NCI-H510A treated with DMSO at 0.1 percent for 48 hours (cell line): ENCODE measurements at places on chromosomes 7 and 10.

GRCh38 chr10:22230158-22230833, 12.5 kb upstream of the EBLN1 start:
- DNase-seq, result peak; percentile 63

- DNase-seq, result no peak
Observed at GRCh38 chr10:48199580-48200377, 74.7 kb downstream of the FRMPD2 start.

GRCh38 chr7:156606691-156607331, 33.8 kb upstream of the RNF32 start:
- DNase-seq, result no peak

DNA sequence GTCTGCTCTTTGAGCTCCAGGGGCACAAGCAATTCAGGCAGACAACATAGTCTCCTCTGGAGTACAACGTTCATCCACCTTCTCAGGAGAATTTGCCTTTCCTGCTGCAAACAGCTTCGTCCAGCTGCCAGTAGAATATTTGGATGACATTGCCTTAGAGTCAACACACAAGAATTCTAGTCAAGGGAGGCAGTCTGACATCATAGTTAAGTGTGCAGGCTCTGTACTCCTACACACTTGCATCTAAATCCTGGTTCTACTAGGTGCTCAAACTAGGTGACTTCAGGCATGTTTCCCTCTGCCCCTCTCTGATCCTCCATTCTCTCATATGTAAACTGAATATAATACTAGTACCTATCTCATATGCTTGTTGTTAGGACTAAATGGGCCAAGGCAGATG, 314.8 kb downstream of the HPSE2 start:
- no peak for DNase-seq

DNA sequence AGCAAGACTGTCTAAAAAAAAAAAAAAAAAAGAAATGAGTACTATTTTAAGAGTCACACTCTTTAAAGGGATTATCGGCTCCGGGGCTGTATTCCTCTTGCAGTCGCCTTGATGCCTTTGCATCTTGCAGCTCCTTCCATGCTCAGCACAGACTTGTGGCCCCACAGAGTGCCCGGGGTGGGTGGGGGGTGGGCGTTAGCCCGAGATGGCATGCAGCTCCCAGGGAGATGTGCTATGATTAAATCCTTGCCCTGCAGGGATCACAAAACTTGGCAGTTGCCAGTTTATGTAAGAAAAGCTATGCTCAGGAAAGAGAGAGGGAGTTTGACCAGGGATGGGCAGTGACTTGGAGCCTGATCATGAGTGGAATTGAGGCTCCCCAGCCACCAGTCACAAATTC, 81.9 kb downstream of the CCDC3 start:
- no peak for DNase-seq

DNA sequence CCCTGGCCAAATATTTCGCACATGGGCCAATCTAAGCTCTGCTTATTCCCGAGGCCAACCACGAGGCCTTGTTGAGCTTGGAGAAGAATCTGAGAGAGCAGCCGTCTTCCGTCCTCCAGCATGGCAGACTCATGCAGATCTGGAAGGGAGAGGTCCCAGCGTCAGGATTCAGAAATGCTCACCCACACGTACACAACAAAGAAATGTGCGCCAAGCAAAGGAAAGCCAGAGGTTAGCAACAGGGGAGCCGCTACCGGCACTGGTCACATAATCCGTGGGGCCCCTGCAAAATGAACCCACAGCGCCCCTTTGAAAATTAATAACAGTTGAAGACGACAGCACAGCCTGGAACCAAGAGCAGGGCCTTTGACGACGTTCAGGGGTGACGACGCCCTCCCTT, 25.4 kb upstream of the PRKAG2 start:
- no peak for DNase-seq

DNA sequence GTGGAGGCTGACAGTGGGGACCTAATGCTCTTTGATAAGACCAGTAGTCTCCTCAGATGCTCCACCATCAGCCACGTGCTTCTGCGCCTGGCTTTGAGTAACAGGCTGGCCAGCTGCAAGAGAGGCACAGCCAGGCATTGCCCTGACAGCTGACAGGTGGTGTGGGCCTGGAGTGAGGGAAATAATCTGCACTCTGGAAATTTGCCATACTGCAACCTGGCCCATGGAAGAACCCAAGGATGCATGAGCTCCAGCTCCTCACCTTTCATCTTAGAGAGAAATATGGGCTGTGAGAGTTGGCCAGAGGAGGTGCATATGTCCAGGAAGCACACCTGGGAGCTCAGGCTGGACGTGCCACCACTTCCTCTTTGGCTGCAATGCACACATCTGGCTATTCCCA, 118.9 kb downstream of the PLXDC2 start:
- DNase-seq, result no peak

GRCh38 chr10:91909117-91909677, at the start of gene FGFBP3:
Gene FGFBP3, minus strand, starts transcription at chr10:91909486. Its CDS starts 517 bp downstream, at chr10:91908969.
- peak; percentile 91 for DNase-seq

- no peak for DNase-seq
Observed at GRCh38 chr7:139525239-139525638, 1.8 kb downstream of the CLEC2L start.
